ENCODE measurements at places on chromosomes 7 and 10.

DNA sequence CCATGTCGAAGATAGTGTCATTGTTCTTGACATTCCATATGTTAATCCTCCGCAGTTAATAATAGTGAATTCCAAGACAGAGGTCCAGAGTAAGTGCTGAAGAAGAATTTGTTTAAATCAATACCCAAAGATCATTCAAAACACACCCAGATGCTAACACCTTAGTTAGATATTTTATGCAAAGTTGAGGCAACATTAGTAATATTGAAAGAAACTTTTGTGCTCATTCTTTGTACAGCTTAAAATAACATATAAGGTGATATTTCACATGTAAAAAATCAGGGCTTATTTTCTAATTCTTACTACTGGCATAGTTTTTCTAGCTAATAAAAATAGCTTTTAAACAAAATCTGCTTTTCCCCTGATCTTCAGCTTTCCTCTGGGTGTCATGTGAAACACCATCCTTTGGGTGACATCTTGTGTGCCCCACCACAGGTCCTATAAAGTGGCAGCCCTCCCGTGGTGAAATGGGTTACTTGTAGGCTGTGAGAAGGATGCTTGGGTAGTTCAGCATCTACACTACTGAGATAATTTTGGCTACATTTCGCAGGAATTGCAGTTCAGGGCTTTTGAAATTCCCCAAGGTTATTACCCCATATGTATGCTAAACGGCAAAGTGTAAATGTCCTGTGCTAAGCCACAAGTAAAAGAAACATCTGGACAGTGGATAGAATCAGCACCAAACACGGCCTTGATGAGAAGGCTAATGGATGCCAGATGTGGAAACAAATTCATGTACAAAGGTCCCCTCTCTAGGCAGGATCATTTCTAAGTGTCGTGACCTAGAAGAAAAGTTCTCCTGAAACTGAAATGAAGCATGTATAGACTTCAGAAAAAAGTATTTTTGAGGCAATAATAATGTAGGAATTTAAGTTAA is 105.4 kb downstream of the GRM3 start:
- DNase-seq = no peak

GRCh38 chr7:71735961-71736556 is 604.1 kb downstream of the GALNT17 start:
- DNase-seq = no peak

DNA sequence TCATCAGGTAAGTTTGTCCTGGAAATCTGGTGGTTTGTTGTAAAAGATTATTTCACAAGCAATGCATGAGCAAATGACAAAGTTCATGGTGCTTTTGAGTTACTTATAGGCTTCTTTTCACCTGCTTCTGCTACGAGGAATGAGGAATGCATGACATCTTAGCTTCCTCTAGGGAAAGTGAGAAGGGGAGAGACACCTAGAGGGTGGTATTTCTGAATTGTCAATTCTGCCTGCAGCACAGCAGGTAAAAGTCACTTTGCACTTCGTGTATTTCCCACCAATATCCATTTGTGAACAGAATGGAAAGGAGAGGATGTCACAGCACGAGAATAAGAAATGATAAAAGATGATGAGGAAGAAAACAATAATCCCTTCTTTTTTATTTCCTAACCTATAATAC is 153.4 kb upstream of the FEZF1 start:
- DNase-seq = no peak

GRCh38 chr7:24284699-24285506 is 913 bp downstream of the NPY start:
- no peak for DNase-seq

DNA sequence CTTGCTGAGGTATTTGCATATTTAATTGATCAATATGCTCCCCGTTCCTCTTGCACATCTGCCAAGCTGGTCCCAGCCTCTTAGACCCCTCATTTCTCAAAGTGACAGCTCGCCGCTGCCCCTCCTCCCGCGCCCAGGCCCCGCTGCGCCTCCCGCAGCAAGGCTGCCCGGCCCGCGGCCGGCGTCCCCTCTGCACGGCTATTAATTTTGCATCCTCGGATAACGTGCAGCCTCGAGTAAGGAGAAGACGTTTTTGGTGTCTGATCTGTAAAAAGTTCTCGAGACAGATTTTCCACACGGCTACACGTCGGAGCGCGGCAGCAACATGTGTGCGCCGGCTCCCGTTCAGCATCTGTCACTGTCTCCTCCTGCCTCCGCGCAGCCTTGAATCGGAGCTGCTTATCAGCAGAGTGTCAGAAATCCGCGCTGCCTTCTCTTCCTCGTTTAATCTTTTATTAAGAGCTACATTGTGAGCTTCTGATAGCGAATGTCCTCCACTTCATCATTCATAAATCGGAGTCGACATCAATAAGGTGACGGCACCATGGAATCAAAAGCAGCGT is 65.3 kb downstream of the EBF3 start:
- no peak for DNase-seq

- peak; percentile 91 for DNase-seq
Observed at GRCh38 chr7:155205368-155206317, 92.0 kb upstream of the INSIG1 start.

Data from stimulated activated CD4-positive, alpha-beta T cell treated with anti-CD3 and anti-CD28 coated beads, Interleukin-1b, Interleukin-23, amount 100 ng/mL, for 24 hours (primary cell).